ENCODE measurements at places on chromosomes 1 and 21. TPM values are rescaled to one million over a fixed set of nuclear protein-coding genes. Genes with fewer than 3 reads are reported as not detected.

DNA sequence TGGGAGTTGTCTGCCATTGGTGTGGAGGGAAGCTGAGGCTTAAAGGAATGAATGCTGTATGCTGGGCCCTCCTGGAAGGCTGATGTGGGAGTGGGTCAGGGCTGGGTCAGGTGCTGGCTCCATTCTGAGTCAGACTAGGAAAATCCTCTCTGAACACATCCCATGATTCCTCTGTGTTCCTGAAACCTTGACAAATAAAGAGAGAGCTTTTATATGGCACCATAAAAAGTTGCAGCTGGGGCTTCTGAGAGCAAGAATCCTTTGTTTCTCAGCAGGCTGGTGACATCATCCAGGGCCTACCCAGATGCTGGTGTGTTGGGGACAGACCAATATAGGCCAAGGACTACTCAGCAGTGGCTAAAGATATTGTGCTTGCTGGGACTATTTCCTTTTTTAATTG lies 27.8 kb upstream of the NFASC start:
- H3K36me3 ChIP-seq = no peaks in the 10 kb centered on the region
- peaks cover 3% of the 10 kb centered on the region for H3K27me3 ChIP-seq
- peaks cover 1% of the 10 kb centered on the region for H3K4me1 ChIP-seq
- no peak overlapping the region for H3K27ac ChIP-seq
- no peak for DNase-seq

- no peaks in the 10 kb centered on the region for H3K36me3 ChIP-seq
- H3K27me3 ChIP-seq = no peaks in the 10 kb centered on the region
- no peaks in the 10 kb centered on the region for H3K4me1 ChIP-seq
Observed at GRCh38 chr1:91937613-91938012, 11.6 kb upstream of the BRDT start.

GRCh38 chr1:54165146-54165545 lies 12.3 kb upstream of the CDCP2 start:
- no peaks in the 10 kb centered on the region for H3K27me3 ChIP-seq
- no peaks in the 10 kb centered on the region for H3K4me1 ChIP-seq
- no peak overlapping the region for H3K4me3 ChIP-seq
- H3K27ac ChIP-seq = no peak overlapping the region

GRCh38 chr1:55500601-55501000 lies 285.4 kb upstream of the USP24 start:
- DNase-seq = no peak
- no peaks in the 10 kb centered on the region for H3K36me3 ChIP-seq
- peaks cover 2% of the 10 kb centered on the region for H3K27me3 ChIP-seq

DNA sequence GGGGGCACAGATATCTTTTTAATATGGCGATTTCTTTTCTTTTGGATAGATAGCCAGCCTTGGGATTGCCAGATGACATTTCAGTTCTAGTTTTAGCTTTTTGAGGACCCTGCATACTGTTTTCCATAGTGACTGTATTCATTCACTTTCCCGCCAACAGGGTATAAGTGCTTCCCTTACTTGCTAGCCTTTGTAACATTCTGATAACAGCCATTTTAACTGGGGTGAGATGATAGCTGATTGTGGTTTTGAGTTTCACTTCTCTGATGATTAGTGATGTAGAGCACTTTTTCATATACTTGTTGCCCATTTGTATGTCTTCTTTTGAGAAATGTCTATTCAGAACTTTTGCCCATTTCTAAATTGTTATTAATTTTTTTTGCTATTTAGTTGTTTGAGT lies 151.9 kb downstream of the NTPCR start:
- no peak overlapping the region for H3K4me3 ChIP-seq
- H3K36me3 ChIP-seq = peaks cover 21% of the 10 kb centered on the region
- no peaks in the 10 kb centered on the region for H3K27me3 ChIP-seq
- no peak overlapping the region for H3K27ac ChIP-seq
- no peak for DNase-seq

DNA sequence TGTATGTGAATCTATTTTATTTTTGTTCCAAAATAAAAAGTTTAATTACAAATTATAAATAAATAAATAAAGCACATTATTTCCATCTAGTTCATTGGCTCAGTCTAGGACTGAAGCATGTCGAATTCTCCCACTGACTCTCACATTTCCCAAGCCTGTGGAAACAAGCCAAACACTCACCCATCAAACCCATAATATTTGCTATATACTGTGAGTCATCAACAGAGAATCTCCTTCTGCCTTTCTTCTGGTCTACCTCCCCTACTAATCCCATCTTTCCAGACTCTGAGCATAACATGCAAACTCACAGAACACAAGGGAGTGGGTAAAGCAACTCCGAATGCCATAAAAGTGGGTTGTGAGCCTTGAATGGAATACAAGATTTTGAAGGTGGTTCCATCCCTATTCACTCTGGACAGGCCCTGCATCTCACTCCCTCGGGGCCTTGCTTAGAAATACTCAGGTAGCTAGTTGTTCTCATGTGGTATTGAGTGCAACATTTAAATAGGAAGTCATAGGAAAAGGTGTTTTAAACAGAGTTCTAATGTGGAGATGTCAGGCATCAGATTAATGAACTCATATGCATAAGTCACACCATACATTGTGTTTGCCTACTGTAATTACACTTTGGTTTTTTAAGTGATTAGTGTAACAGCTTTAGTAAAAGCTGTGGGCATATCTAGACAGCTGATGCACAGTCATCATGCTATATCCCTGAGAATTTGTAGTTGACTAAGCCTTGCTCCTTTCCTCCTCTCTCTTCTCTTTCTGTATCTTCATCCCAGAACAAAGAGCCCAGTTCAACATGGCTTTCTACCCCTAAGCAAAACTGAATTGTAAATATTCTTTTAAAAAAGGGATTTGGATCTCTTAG lies 47.0 kb downstream of the F5 start:
- no peaks in the 10 kb centered on the region for H3K27me3 ChIP-seq
- no peak for DNase-seq
- H3K27ac ChIP-seq = no peak overlapping the region
- H3K36me3 ChIP-seq = peaks cover 38% of the 10 kb centered on the region
- H3K4me3 ChIP-seq = no peak overlapping the region

DNA sequence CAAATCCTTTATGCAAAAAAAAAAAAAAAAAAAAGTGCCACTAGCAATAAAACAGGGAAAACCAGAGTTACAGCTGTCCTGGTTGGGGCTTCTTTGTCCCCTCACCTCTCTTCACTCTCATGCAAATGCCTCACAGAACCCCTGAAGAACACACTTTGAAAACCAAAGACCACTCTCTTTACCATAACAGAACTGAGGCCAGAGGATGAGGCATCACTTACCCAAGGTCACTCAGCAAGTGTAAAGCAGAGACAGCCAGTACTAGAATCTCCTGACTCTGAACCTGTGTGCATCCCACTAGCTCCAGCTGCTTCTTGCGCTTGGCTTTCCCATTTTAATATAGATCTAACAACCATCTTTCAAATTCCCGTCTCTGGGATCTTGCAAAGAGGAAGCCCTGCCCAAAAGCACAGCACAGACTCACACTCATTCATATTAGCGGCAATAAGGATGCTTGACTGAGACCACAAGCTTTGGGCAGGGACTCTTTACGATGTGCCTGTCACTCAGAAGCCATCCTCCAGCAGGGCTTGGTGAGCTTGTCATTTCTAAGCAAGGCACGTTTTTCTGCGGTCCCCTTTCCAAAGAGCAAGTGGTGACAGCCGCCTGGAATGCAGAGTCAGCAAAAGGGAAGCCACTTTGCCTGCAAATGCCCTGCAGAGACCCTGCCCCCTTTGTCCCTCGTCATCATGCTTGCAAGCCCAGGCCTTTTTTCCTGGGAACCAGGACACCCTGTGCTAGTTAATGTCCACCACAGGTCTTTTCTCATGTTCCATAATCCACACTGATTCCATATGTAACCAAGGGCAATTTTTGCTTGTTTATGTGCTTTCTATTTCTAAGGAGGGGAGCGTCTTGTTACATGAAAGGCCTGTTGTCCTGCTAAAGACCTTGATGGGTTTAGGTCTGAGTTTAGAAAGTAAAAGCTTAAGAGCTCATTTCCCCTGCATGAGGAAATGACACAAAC lies 76.5 kb upstream of the NFIA start:
- H3K27ac ChIP-seq = no peak overlapping the region
- H3K36me3 ChIP-seq = no peaks in the 10 kb centered on the region
- DNase-seq = no peak

GRCh38 chr1:38009088-38009840 lies 3.3 kb upstream of the UTP11 start:
- H3K27me3 ChIP-seq = no peaks in the 10 kb centered on the region
- DNase-seq = peak; percentile 87
- H3K36me3 ChIP-seq = peaks cover 18% of the 10 kb centered on the region

- H3K4me1 ChIP-seq = peaks cover 6% of the 10 kb centered on the region
- H3K36me3 ChIP-seq = no peaks in the 10 kb centered on the region
- H3K27me3 ChIP-seq = peaks cover 44% of the 10 kb centered on the region
- no peak overlapping the region for H3K4me3 ChIP-seq
- H3K27ac ChIP-seq = no peak overlapping the region
- DNase-seq = no peak
Observed at GRCh38 chr1:200901796-200902444, 7.2 kb downstream of the INAVA start.

- H3K4me3 ChIP-seq = no peak overlapping the region
- DNase-seq = no peak
- no peaks in the 10 kb centered on the region for H3K27me3 ChIP-seq
- H3K27ac ChIP-seq = no peak overlapping the region
- peaks cover 30% of the 10 kb centered on the region for H3K36me3 ChIP-seq
- H3K4me1 ChIP-seq = peaks cover 40% of the 10 kb centered on the region
Observed at GRCh38 chr1:205597691-205598314, 34.0 kb downstream of the ELK4 start.

- H3K4me1 ChIP-seq = no peaks in the 10 kb centered on the region
- DNase-seq = no peak
- H3K27me3 ChIP-seq = no peaks in the 10 kb centered on the region
Observed at GRCh38 chr1:74053407-74053806, 144.6 kb downstream of the LRRIQ3 start.

DNA sequence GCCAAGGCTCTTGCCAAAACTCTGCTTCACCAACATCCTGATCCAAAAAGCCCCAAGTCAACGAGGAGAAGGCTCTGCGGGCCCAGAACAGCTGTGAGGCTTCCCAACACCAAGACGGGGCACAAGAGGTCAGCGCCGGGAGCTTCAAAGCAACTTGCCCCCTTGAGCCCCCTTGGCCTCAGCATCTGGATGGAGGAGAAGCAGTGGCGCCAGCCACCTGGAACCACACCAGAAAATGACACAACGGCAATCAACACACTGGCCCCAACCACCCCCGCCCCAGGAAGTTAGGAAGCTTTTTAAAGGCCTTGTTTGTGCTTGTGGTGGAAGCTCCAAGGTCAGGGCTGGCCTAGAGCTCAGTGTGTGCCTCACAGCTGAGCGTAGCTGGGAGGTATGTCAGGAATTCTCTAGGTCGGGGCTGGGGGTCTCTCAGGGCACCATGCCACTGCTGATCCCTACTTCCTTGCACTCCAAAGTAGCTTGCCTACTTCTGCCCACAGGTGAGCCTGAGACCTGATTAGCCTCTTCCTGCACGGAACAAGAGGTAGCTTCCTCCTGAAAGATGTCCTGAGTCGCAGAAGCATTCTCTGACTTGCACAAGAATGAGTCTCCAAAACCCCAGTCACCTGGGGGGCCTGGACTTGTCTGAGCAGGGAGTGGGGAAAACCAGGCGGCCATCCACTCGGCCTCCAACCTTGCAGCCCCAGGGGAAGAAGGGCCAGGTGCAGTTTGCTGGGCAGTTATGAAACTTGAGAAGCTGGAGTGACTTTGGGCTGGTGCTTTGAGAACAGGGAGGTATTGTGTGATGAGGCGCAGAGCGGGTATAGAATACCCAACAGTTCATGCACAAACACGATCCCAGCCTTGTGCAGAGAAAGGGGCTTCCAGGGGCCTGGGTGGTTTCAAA lies 9.7 kb upstream of the SRP9 start:
- no peaks in the 10 kb centered on the region for H3K36me3 ChIP-seq
- no peak overlapping the region for H3K4me3 ChIP-seq
- no peak for DNase-seq
- H3K4me1 ChIP-seq = no peaks in the 10 kb centered on the region
- no peaks in the 10 kb centered on the region for H3K27me3 ChIP-seq
- no peak overlapping the region for H3K27ac ChIP-seq

- H3K27me3 ChIP-seq = no peaks in the 10 kb centered on the region
- H3K4me3 ChIP-seq = no peak overlapping the region
- H3K27ac ChIP-seq = no peak overlapping the region
- peaks cover 10% of the 10 kb centered on the region for H3K4me1 ChIP-seq
- DNase-seq = no peak
- no peaks in the 10 kb centered on the region for H3K36me3 ChIP-seq
Observed at GRCh38 chr1:26598890-26599289, 69.3 kb downstream of the RPS6KA1 start.

DNA sequence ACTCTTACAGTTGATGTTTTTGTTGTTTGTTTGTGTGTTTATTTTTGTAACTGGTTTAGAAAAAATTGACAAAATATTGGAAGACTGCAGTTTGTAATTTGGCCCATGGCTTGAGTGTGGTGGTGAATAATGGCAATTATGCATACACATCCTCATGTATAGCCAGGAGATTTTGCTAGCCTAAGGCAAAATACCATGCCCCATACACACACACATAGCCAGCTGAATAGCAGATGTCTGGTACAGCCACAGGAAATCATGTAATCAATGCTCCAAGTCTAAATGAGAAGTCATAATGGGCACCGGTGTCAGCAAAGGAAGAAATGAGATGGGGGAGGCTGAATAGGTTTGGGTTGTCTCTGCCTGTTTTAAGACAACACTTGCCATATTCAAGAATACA lies 135.2 kb upstream of the COA6 start:
- peaks cover 5% of the 10 kb centered on the region for H3K4me1 ChIP-seq
- no peak overlapping the region for H3K4me3 ChIP-seq
- no peak overlapping the region for H3K27ac ChIP-seq
- H3K36me3 ChIP-seq = peaks cover 6% of the 10 kb centered on the region
- no peak for DNase-seq

- H3K27me3 ChIP-seq = no peaks in the 10 kb centered on the region
- peak overlapping the region; percentile 22 for H3K4me3 ChIP-seq
- DNase-seq = peak; percentile 80
- H3K27ac ChIP-seq = peak overlapping the region; percentile 72
Observed at GRCh38 chr1:179709841-179710329, 33.2 kb upstream of the FAM163A start.

DNA sequence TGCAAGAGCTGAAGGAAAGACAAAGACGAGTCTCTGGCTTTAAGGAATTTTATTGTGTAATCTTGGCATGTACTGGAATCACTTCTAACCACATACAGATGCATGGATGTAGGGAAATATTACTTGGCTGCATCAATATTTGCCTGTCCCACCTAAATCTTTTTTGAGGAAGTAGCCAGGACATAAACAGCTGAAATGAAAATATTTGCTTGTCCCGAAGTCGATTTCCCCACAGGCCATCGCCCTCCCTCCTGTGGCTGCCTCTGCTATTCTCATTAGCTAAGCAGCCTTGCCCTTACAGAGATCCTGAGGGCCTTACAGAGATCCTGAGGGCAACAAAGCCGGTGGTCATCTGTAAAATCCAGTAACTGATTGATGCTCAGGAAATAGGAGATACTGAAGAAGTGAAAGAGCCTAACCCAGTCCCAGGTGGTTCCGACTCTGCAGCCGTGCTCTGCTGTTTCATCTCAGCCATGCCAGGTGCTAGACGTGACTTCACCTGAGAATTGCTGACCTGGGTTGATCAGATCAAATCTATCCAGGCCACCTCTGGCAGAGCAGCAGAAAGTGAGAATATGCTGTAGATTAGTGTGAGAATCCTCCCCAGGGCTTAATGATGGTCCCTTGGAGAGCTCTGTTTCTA lies 25.5 kb downstream of the MAN1C1 start:
- peaks cover 43% of the 10 kb centered on the region for H3K36me3 ChIP-seq
- DNase-seq = peak; percentile 76

GRCh38 chr21:17370263-17370662 lies 142.6 kb upstream of the CXADR start:
- no peaks in the 10 kb centered on the region for H3K36me3 ChIP-seq
- peaks cover 5% of the 10 kb centered on the region for H3K27me3 ChIP-seq
- H3K27ac ChIP-seq = no peak overlapping the region
- DNase-seq = no peak

The AVPR1B gene
- total RNA-seq = not detected

The CD101 gene
- total RNA-seq = 0.82 TPM

The ERG gene
- total RNA-seq = 0.14 TPM

The C1QB gene
- total RNA-seq = not detected

The S100A8 gene
- not detected for total RNA-seq
